Activated CD8-positive, alpha-beta memory T cell treated with anti-CD3 and anti-CD28 coated beads for 1 hour (primary cell): ENCODE measurements at places on chromosomes 4 and X.

DNA sequence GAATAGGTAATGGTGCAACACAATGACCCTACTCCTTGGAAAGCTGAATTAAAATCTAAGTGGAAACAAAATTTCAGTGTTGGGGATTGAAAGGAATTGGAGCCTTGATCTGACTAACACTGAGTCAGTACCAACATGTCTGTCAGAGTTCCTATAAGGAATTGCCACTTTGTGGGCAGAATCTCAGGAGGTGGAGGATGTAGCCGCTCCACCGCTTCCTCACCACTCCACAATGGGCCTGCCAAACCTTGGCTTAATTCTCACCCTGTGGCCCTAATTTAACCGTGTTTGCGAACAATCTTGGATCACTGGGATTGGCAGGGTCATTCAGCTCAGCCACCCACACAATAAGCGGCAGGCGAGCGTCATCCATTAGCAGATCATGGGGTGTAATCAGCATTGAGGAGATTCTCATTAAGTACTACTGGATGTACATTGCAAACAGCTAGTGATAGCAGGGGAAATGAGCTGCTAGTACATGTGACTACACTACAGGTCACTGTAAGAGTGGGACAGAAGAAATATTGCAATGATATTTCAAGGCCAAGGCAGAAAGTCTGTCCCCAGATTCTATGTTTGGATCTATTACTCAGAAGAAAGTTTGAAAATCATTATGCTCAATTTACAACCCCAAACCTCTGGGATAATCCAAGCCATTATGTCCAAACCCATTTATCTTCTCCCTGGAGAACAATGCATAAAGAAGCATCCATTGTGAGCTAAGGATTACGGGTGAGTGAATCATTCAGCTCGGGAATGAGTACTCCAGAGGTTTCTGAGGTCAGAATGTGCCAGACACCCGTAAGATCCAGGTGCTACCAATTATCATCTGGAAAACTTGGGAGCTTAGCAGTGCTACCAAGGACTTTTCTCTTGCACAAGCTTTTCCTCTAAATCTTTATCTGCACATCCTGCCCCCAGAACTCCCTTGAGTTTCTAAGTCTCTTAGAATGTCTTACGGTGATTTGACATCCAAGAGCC, 5.8 kb downstream of the SRPX start:
- no peak for DNase-seq

GRCh38 chr4:183469285-183469684, 24.8 kb downstream of the CDKN2AIP start:
- DNase-seq: no peak

- no peak for DNase-seq
Measured at GRCh38 chr4:102399021-102399420, 53.7 kb upstream of the SLC39A8 start.

DNA sequence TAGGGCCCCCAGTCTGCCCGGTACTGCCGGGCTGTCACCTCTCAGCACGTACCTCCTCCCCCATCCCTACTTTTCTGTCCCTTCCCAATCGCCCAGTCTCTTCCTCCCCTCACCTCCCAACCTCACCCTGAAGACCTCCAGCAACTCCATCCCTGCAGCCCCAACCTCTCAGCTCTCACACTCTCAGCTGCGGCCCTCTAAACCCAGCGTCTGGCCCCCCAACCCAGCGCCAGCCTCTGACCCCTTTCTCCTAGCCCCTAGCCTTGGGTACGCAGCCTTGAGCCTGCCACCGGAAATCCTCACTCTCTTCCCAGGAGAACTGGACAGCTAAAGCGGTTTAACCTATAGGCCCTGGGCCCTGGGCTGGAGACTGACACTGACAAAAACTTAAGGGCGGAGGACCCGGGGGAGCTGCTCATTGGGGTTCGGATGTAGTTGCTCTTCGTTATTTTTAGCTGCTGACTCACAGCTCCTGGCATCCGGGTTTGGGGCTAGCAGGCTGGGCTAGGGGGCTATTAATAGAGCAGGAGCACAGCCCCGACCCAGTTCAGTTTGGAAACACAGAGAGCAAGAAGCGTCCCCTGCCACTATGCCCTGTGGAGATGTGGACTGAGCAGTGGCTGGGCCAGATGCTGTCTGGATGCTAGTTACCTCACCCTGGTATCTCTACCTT, 9.6 kb upstream of the DLG3 start:
- DNase-seq: no peak

GRCh38 chr4:123606946-123607542, 210.4 kb downstream of the SPRY1 start:
- no peak for DNase-seq

- DNase-seq: no peak
Measured at GRCh38 chr4:22323691-22324090, 192.2 kb downstream of the ADGRA3 start.

DNA sequence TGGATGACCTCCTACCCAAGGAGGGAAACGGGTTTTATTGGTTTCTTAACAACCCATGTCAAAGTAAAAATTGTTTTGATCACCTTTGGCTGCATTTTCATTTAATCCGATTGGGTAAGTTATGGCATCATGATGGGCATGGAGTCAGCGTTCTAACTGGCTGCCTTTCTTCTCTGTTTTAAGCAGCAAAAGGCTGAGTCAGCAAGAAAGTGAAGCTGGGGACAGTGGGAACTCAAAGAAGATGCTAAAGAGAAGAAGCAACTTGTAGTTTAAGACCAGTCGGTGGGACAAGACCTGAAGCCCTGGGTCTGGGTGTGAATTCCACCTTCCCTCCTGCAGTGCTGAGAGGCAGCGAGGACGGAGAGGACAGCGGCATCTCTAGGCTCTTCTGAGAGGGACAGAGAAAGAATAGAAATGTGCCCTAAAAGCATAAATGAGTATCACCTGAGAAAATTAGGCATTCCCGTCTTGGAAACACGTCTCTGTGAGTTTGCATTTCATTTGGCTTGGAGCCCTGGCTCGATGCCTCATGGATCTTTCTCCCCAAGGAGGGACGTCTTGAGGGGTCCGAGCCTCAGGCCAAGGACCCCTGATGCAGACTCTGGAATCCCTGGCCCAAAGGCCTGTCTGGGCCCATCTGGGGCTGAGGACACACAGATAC, 82.0 kb downstream of the CRMP1 start:
- no peak for DNase-seq

- DNase-seq: no peak
Measured at GRCh38 chrX:69510137-69510715, 6.1 kb downstream of the NALF2 start.

GRCh38 chr4:74559853-74560252, 114.9 kb downstream of the AREG start:
- no peak for DNase-seq

- no peak for DNase-seq
Measured at GRCh38 chr4:39730072-39730471, 32.1 kb downstream of the UBE2K start.

- no peak for DNase-seq
Measured at GRCh38 chr4:32745351-32745750, 2025.2 kb downstream of the PCDH7 start.

DNA sequence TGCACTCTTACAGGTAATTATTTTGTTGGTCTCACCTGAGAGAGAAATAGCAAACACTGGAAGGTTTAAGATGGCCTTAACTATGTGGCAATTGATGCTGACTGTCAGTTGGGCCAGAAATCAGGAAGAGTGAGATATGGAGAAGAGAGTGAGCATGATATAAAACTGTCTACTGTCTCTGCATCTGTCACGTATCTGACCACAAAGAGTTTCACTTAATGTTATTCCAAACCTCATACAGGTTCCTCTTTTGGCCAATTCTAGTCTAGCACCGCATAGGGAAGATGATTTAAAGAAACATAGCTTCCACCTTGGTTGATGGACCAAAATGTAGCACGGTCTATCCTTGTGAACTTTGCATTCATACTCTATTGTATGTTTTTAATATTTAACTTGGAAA, 381.0 kb upstream of the BOD1L1 start:
- no peak for DNase-seq

DNA sequence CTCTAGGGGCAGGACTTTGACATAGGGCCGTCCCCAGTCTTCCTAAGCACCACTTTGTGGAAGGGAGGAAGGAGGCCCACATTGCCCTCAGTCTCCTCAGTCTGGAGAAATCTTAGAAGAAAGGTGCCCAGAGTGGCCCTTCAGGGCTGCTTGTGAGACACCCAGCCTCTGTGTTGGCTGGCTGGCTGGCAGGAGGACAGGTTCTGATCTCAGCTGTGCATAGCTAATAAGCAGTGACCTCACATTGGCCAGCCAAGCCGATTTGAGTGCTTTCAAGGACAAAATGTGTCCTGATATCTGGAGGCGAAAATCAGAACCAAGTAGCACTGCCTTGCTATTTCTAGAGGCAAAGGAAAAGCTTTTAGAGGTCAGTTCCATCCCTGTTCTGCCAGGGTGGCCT, 211.5 kb downstream of the BCOR start:
- DNase-seq: no peak

DNA sequence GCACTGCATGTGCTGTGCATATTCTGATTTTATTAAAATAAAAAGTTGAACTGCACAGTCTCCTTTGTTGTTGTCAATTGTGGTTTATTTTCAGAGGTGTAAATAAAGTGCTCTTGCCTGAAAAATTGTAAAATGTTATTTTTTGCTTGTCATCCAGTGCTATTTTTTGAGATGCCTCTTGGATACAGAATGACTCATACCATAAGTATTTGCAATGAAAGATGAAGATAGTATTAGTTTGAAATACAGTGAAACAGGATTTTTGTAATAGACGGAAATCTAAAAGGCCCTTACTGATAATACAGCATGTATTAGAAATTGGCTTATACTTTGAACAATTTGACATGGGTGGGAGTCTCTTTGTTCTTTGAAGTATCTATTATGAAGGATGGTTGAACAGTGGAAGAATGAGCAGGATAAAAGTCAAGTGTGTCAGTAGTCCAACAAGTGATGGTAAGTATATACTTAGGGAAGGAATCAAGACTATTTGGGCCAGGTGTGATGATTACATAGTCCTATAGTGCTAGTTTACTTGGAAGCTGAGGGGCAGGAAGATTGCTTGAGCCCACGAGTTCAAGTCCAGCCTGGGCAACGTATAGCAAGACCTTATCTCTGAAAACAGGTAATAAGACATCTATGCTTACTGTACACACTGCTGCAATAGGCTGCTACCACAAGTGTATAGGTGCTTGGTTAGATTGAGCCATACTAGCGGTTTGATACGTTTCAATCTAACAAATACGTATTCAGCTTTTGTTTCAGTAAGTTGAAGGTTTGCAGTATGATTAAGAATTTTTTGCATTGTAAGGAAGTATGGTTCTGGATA, 16.4 kb downstream of the DDX3X start:
- no peak for DNase-seq

GRCh38 chrX:109873983-109874382, 128.9 kb upstream of the TMEM164 start:
- no peak for DNase-seq

DNA sequence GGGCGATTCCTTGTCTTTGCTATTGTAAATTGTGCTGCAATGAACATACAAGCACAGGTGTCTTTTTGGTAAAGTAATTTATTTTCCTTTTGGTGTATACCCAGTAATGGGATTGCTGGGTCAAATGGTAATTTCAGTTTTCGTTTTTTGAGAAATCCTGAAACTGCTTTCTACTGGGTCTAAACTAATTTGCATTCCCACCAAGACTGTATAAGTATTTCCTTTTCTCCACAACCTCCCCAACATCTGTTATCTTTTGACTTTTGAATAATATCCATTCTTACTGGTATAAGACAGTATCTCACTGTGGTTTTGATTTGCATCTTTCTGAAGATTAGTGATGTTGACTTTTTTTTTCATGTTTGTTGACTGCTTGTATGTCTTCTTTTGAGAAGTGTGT, 2506.0 kb downstream of the PCDH7 start:
- DNase-seq: no peak

DNA sequence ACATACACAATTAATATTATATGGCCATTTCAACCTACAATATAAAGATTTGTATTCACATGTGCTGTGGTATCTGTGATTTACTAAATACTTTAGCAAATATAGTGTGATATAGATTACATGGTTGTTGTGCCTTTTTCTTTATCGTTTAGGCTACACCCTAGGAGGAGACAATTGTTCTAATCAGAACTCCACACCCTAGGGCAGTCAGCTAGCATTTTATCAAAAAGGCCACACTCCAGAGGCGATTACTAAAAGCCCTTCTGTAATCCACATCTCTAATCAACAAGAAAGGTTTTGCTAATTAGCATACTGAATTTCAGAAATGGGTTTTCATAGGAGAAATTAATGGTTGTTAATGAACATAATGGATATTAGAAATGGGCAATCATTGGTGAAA, 319.5 kb upstream of the NOCT start:
- DNase-seq: no peak

DNA sequence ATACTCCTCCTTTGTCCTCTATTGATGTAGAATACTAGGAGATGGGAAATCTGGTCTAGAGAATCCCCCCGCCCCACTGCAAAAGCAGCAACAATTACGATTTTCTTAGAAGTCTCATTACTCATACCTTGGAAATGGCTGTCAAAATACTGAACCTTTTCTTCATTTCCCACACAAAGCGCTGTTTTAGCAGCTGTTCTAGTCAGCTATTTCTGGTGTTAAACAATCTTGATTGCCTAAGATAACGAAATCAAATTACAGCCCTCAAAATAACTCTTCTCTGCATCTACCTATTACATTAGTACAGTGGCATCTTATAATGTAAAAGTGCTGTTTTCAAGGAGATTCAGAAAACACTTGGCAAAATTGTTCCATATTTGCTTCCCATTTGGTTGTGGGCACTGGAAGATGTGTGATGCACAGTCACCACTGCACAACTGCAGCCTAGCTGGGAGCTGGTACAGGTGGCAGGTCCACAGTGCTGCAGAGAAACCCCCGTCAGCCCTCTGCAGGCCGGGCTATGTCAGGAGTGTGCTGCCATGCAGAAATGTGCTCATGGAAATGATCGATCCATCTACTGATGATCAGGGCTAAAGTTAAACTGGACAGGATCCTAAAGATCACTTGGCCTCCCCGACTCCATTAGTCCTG, 50.4 kb downstream of the TBC1D9 start:
- no peak for DNase-seq

DNA sequence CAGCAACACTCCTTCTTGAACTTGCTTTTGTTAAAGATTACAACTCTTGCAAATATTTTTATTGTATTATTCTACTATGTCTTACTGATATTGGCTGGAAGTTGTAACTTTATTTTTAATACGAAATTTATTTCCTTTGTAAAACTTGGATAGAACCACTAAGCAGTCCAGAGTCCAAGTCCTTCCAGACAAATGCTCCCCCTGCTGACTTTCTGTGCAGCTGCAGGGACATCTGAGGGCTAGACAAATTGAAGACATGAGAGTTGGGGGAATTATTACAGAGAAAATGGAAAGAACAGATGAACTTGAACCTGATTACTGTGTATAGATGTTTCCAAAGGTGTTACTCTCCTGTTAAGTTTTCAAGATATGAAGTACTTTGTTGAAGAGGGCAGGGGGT, 238.8 kb downstream of the GRIA3 start:
- no peak for DNase-seq

DNA sequence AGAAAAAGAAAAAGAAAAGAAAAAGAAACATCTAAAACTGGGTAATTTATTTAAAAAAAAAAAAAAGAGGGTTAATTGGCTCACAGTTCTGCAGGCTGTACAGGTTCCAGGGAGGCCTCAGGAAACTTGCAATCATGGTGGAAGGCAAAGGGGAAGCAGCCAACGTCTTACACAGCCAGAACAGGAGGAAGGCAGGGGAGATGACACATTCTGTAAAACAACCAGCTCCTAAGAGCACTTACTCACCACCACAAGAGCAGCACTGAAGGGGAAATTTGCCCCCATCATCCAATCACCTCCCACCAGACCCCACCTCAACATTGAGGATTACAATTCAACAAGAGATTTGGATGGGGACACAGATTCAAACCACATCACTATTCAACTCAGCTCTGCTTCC, 36.8 kb upstream of the TMEM184C start:
- no peak for DNase-seq
